ENCODE measurements at places on chromosomes 6 and 20.

- DNase-seq, result no peak
These were observed 942 bp downstream of the ACAT2 start for GRCh38 chr6:159762681-159763293.

- DNase-seq, result no peak
These were observed 90.2 kb downstream of the PREX1 start for GRCh38 chr20:48737434-48738093.

GRCh38 chr6:45326698-45327417 is 1.3 kb upstream of the RUNX2 start:
- DNase-seq, result no peak

GRCh38 chr6:135759831-135760230 is 91.7 kb upstream of the PDE7B start:
- DNase-seq, result peak; percentile 8

DNA sequence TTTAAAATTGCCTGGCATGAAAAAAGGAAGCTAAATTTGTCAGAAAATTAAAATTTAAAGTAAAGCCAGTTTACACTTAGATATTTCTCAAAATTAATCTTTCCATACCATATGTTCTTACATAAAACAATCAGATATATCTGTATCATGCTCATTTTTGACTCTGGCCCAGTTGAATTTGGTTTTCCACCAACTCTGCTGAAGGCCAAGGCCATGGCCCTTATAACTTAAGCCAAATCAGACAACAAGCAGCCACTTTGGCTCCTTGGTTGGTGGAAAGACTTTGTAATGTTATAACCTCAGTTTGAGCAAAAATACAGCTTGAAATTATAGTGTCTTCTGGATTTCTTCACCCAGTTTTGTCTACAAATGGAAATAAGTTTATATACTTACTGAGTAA is 97.3 kb downstream of the CENPW start:
- DNase-seq, result no peak

Measured in COLO829 (cell line).